ENCODE measurements at places on chromosomes 1 and 21.

- no peak for DNase-seq
These were observed 10.1 kb upstream of the EXO1 start for GRCh38 chr1:241837901-241838300.

DNA sequence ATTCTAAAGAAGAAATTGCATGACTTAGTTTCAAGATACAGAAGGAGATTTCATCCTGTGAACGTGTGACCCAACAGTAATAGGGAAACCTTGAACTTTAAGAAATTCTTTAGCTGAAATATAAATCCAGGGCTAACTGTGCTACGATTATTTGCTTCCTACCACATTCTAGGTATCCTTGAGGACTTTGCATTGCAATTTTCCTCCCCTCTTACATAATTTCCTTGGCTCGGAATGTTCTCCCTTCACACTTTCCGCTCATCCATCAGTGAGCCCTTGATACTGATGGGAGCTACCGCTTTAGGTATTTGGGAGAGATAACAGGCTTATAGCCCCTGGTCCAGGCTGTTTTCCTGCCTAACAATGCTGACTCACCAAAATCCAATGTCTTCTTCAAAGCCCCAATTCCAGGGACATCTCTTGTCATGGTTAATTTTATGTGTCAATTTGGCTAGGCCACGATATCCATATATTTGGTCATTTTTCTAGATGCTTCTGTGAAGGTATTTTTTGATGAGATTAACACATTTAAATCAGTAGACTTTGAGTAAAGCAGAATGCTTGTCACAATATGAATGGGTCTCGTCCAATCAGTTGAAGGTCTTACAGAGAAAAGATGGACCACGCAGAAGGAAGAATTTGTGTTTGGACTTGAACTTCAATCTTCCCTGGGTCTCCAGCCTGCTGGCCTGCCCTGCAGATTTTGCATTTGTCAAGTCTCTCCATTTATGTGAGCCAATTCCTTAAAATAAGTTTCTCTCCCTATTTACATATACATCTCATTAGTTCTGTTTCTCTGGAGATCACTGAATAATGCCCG is 121.2 kb downstream of the PTPN14 start:
- no peak for DNase-seq

- no peak for DNase-seq
These were observed 33.3 kb downstream of the PCNT start for GRCh38 chr21:46357335-46357604.

- DNase-seq: no peak
These were observed 18.6 kb upstream of the TMPRSS2 start for GRCh38 chr21:41526478-41527087.

DNA sequence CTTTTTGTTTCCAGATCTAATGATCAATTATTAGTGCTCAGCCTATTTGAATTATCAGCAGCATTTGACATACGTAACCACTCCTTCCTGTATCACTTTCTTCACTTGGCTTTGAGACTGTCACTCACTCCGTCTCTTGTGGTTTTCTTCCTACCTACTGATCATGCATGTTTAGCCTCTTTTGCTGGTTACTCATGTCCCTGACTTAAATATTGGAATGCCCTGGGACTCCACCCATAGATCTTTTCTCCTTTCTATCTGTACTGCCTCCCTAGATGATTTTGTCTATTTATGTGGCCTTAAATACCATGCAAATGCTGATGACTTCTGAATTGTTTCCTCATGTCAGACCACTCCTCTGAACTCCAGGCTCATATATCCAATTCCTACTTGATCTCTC is 57.7 kb upstream of the PDE4B start:
- DNase-seq: no peak

GRCh38 chr1:192740214-192740613 is 68.6 kb upstream of the RGS2 start:
- DNase-seq: no peak

GRCh38 chr1:229989591-229990248 is 77.3 kb upstream of the GALNT2 start:
- no peak for DNase-seq

DNA sequence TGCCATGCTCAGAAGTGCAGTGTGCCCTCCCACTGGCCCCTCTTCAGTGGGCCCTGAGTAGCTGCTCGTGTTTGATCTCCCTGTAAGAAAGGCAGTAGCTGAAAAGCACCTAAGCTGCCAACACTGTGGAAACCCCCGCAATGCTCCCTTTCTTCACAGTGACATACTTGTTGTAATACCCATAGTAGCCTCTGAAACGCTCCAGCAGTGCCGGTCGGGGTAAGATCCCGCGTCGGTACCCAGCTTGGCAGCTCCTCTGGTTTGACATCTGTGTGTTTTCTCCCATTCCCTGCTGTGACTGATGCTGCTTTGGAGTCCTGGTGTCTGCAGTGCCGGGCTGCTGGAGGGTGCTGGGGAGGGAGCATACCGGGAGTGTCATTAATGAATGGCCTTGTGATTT is 3.6 kb downstream of the CHAF1B start:
- no peak for DNase-seq

- DNase-seq: no peak
These were observed 173.5 kb downstream of the PSMG1 start for GRCh38 chr21:39009587-39010225.

DNA sequence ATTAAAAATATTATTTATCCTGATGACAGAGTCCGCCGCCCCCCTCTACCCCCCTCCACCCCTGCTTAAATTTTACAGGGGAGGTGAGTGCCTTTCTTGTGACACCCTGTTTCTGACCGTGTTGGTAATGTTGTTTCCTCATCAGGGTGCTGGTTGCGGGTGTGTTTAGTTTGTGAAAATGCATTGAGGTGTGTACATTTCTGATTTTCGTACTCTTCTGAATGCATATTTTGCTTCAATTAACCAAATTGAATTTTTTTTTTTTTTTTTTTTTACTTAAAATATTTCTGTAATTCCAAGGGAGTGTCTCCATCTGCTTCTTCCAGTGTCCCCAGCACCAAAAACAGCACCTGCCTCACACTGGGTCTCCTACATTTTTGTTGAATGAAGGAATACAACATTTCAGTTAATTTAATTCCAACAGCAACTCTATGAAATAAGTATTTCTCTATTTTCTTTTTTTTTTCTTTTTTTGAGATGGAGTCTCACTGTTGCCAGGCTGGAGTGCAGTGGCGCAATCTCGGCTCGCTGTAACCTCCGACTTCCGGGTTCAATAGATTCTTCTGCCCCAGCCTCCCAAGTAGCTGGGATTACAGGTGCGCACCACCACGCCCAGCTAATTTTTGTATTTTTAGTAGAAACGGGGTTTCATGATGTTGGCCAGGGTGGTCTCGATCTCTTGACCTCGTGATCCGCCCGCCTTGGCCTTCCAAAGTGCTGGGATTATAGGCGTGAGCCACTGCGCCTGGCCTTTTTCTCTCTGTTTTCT is 5.6 kb upstream of the SLC2A1 start:
- no peak for DNase-seq

DNA sequence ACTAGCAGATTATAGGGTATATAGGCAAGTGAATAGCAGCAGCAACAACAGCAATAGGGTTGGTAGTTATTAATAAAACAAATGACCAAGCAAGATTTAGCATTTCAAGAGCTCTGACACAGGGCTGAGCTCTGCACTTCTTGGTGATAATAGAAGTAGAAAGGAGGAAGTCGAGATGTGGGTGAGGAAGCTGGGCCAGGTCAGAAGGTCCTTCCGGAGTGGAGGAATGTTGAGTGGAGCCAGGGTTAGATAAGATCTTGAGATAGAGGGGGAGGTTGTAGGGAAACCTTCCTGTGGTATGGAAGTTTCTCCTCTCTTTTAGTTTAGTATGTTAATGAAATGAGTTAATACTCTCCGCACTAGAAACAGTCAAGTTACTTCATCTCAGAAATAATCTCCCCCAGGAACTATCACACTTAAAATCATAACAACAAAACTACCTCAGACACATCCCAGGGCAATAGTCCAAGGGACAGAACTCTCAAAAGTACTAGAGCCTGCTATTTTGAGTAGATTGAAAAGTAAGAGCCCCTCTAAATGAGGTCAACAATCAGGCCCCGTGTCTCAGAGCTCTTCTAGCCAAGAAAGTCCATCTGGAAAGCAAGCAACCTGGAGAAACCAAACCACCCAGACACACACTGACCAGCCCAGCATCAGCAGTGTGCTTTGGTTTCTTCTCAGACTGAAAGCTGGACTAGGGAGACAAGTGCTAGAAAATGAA is 45.4 kb upstream of the ATP1B1 start:
- DNase-seq: no peak

DNA sequence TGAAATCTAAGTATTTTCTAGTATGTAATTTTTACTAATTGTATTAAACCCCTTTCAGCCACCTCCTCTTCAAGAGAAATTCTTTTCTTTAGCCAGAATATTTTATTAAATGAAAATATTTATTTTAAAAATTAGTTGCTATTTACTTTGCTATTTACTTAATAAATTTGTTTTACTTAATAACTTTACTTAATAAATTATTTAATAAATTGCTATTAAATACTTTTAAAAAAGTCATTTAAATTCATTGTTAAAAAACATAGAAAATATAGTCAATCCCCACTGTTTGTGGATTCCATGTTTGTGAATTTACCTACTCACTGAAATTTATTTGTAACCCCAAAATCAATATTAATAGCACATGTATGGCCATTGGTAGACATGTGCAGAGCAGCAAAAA is 105.6 kb downstream of the ATP1B1 start:
- no peak for DNase-seq

- DNase-seq: no peak
These were observed 44.7 kb upstream of the COL24A1 start for GRCh38 chr1:86201311-86201710.

DNA sequence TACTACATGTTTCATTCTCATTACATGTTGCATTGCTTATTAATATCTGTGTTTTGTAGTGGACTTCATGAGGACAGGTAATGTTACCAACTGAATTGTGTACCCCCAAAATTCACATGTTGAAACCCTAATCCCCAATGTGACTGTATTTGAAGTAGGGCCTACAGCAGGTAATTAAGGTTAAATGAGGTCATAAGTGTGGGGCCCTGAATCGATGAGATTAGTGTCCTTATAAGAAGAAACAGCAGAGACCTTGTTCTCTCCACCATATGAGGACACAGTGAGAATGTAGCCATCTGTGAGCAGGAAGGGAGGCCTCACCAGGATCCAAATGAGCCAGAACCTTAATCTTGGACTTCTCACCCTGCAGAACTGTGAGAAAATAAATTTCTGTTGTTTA is 15.0 kb upstream of the IFNAR1 start:
- DNase-seq: no peak

DNA sequence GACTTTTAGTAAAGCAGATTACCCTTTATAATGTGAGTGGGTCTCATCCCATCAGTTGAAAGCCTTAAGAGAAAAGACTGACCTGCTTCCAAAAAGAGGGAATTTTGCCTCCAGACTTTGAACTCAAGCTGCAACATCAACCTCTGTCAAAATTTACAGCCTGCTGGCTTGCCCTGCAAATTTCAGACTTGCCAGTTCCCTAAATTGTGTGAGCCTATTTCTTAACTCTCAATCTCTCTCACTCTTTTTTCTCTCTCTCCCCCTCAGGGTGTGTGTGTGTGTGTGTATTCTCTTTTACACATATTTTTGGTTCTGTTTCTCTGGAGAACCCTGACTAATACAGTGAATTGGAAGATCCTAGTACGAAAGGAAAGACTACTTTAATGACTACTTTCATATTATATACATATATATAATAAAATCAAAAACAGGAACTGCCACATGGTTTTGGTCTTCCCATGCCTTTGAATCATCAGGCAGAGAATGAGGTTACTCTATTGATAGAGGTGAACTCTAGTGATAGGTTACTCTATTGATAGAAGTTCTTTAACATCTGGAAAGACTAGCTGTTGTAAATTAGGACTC is 6.4 kb downstream of the OR2C3 start:
- DNase-seq: no peak

DNA sequence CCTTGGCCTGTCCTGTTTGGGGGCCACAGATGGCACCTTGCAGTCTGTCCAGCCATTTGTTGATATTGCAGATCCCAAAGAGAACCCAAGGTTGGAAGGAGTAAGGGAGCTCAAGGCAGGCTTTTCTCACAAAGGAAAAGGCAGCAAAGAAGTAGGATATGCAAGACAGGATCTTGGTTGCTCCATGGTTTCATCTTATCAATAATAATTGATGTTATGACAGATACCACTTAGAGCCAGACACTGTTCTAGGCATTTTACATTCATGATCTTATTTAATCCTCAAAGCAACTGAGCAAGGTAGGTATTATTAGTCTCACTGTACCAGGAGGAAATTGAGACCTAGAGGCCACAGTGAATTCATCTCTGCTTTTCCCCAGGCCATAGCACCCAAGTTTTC is 28.8 kb downstream of the BATF3 start:
- no peak for DNase-seq

GRCh38 chr1:172905452-172905851 is 145.3 kb downstream of the TNFSF18 start:
- no peak for DNase-seq

GRCh38 chr1:218686258-218686657 is 341.1 kb downstream of the TGFB2 start:
- no peak for DNase-seq

GRCh38 chr1:231855926-231856325 is 229.3 kb downstream of the DISC1 start:
- no peak for DNase-seq

DNA sequence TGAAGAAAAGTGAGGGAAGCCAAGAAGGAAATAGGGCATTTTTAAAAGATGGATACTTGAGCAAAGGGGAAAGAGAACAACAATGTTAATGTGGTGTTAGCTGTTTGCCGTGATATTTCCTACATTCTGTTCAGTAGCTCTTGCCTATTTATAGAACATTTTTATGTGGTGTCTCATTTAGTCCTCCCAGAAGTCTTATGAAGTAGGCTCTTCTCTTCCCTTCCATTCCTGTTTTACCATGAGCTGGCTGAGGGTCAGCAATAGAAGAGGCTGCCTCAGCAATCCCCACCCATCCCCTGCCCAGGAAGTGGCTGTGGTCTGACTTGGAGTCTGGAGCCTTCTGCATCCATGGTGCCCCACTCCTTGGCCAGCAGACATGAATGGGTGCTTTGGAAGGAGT is 60.1 kb downstream of the KIAA0040 start:
- DNase-seq: no peak

DNA sequence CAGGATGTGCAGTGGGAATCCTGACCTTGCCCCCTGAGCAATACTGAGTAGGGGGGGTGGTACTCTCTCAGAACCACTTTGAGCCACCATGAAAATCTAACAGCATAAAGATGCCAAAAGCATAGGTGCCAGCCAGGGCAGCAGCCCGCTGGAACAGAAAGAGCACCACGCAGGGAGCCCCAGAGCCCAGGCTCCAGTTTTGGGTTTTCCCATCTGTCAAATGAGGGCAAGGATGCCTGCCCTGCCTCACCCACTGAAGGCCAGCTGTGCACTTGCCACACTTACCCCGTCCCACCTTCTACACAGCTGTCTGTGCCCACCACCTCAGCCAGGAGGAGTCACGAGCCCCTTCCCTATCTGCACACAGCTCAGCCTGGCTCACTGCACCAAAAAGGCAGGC is 20.8 kb downstream of the LRP8 start:
- DNase-seq: no peak
